Stomach (tissue), 19 donors: ENCODE measurements at places on chromosomes 2 and 18. TPM values are rescaled to one million over a fixed set of nuclear protein-coding genes. Genes with fewer than 3 reads are reported as not detected.

ARHGEF4 gene
- 19.0 TPM for total RNA-seq

ERBB4 gene
- 0.55 TPM for total RNA-seq

CIDEA gene
- not detected for total RNA-seq

CTAGE1 gene
- total RNA-seq, result not detected

NCKAP5 gene
- total RNA-seq, result 5.5 TPM

ADAM17 gene
- 22.0 TPM for total RNA-seq

TMEM37 gene
- total RNA-seq, result 21.9 TPM

SCN7A gene
- 30.4 TPM for total RNA-seq

TMEM163 gene
- 13.4 TPM for total RNA-seq

DQX1 gene
- 35.1 TPM for total RNA-seq

SERPINE2 gene
- total RNA-seq, result 27.4 TPM

GALNT14 gene
- total RNA-seq, result not detected

REEP1 gene
- 29.9 TPM for total RNA-seq

MERTK gene
- 14.0 TPM for total RNA-seq

MITD1 gene
- total RNA-seq, result 132 TPM

STRADB gene
- total RNA-seq, result 33.6 TPM

STEAP3 gene
- 45.1 TPM for total RNA-seq

OXER1 gene
- total RNA-seq, result not detected

REV1 gene
- 11.7 TPM for total RNA-seq

MORN2 gene
- total RNA-seq, result not detected

IL1RN gene
- 0.87 TPM for total RNA-seq

LPIN2 gene
- 73.0 TPM for total RNA-seq

C2orf81 gene
- 3.5 TPM for total RNA-seq

PROM2 gene
- total RNA-seq, result 18.4 TPM

CFAP53 gene
- total RNA-seq, result not detected

TSPYL6 gene
- total RNA-seq, result not detected

LRRTM1 gene
- 0.37 TPM for total RNA-seq

RGPD4 gene
- not detected for total RNA-seq

NEB gene
- 0.72 TPM for total RNA-seq

SERPINB10 gene
- not detected for total RNA-seq

PSMA8 gene
- total RNA-seq, result not detected

MSH6 gene
- total RNA-seq, result 10.7 TPM

KCNS3 gene
- total RNA-seq, result 20.4 TPM
